ENCODE measurements at places on chromosomes 4 and X. TPM values are rescaled to one million over a fixed set of nuclear protein-coding genes. Genes with fewer than 3 reads are reported as not detected.

DNA sequence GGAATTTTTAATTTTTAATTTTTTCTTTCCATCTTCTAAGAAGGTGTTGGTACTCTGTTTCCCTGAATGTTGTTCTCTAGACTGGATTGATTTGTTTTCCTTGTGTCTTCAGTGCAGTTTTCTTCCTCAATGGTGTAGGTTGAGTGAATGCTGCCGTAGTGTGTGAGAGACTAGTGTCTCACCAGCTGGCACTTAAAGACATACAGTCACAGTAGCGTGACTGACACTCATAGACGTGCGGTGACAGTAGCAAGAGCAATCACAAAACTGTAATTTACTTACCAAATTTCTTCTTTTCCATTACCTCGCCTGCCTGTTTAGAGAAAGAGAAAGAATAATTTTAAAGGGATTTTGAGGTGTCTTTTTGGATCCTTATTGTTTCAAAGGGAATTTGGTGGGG, 21.4 kb upstream of the PGM2 start:
- DNase-seq, result no peak

Gene GYPA
- polyA plus RNA-seq, result 2.7 TPM

Gene SUPT20HL1
- polyA plus RNA-seq, result not detected

DNA sequence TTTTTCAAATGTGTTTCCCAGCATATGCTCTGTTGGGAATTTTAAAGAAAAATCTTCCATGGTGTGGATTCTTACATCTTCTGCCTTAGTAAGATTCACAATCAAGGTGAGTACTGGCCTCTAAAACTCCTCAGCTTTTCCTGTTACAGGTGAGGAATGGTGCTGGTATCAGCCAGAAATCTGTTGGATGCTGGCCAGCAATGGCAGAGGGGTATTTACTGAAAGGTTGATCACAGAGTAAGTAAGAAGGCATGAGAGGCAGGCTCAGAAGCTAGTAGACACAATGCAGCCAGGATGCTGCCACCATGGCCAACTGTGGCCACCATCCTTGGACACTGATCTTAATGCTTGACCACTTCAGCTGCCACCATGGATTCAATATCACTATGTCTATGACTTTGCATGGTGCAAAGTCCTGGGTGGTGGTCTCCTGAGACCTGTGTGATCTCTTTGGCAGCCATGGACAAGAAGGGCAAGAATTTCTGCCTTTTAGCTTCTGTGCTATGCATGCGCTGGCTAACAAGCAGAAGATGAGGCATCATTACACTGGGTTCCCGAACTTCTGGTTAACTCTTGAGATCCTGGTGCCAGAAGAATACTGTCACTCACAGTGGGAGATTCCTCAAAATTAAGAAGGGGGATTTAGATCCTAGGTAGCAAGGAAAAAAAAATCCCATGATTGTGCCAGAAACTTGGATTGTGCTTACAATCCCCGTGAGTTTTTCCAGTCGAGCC, 60.2 kb downstream of the CHRNA9 start:
- no peak for DNase-seq

Gene CLIC2
- 3.6 TPM for polyA plus RNA-seq
